CD4-positive, alpha-beta T cell treated with Interleukin-15 for 4 hours (primary cell): ENCODE measurements at places on chromosomes 6 and 20.

DNA sequence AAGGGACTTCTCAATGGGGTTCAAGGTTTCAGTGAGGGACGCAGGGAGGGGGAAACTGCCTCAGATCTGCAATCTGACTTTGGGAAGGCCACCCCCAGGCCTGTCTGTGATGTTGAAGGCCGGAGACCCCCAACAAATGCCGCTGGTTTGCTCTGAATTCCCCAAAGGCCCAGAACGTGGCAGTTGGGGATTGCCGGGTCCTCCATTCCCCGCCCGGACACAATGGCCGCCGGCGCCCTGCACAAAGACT lies 326 bp upstream of the BCL2L1 start:
- no peak for DNase-seq

GRCh38 chr6:141203902-141204575 lies 928.7 kb upstream of the GJE1 start:
- DNase-seq: no peak

DNA sequence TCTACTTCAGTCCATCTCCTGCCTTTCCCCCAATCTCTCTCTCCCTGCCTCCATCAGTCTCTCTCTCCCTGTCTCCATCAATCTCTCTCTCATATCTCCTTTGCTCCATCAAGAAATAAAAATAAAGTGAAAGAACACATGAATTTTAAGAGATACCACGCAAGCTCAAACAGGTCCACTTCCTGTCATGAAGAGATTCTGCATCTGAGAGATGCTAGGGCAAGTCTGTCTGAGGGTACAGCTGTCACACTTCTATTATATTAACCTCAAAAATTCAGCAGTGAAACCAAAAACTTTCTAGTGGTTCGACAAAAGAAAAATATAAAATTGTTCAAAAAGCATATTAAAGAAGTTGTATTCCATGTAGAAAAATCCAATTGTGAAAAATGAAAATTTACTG lies 296.8 kb upstream of the RSPO3 start:
- no peak for DNase-seq

GRCh38 chr6:79261666-79262065 lies 27.2 kb upstream of the HMGN3 start:
- DNase-seq: no peak
